ENCODE measurements at places on chromosomes 3 and 15.

- no peak for DNase-seq
Measured at GRCh38 chr3:144963810-144964209, 992.2 kb downstream of the DIPK2A start.

DNA sequence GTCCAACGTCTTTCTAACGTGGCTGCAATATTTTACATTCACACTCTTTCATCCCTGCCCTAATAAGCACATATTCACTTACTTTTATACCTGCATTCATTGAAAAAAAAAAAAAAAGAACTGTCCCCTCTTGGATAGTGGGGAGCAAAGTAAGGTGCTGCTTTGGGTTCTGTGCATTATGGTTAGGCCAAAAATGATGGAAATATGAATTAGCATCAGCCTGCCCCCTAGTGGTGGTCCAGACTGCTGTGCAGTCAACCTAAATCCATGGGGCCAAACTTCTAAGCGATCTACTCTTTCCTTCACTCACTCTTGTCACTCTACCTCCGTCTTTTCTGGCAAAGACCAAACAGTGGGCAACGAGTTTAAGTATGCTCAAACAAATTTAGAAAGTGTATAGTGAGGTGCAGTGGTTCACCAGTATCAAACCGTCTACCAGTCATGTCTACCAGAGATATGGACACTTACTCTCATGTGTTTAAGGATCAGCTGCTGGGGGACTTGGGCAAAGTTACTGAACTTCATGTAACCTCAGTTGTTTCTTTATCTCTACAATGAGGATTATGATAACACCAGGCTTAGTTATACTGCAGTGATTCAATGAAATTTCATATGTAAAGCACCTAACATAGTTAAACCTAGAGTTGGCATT is 61.5 kb upstream of the GRM7 start:
- DNase-seq: no peak

GRCh38 chr15:87347806-87348515 is 908.6 kb downstream of the NTRK3 start:
- DNase-seq: no peak

- no peak for DNase-seq
Measured at GRCh38 chr3:46924921-46925584, 47.5 kb downstream of the PTH1R start.

GRCh38 chr3:72155391-72156064 is 370.6 kb upstream of the PROK2 start:
- DNase-seq: no peak

GRCh38 chr15:76753771-76754170 is 151.4 kb downstream of the SCAPER start:
- DNase-seq: no peak

DNA sequence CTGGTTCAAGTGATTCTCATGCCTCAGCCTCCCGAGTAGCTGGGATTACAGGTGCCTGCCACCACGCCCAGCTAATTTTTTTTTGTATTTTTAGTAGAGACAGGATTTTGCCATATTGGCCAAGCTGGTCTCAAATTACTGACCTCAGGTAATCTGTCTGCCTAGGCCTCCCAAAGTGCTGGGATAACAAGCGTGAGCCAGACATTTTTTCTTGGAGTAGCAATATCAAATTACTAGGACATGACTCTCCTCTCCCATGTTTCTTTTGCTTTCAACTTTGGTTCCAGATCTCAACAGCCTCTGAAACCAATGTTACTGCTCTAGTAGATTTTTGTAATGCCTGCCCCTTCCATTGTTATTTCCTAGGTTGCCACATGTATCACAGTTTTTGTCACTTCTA is 462.0 kb downstream of the GBE1 start:
- DNase-seq: no peak

- no peak for DNase-seq
Measured at GRCh38 chr3:36989568-36989967, 3.4 kb downstream of the EPM2AIP1 start.

GRCh38 chr15:23708332-23708731 is 21.2 kb upstream of the NDN start:
- DNase-seq: no peak

GRCh38 chr3:32596909-32597369 is 26.3 kb upstream of the DYNC1LI1 start:
- DNase-seq: no peak

GRCh38 chr3:119360736-119361462 is 66.7 kb downstream of the ARHGAP31 start:
- DNase-seq: no peak

DNA sequence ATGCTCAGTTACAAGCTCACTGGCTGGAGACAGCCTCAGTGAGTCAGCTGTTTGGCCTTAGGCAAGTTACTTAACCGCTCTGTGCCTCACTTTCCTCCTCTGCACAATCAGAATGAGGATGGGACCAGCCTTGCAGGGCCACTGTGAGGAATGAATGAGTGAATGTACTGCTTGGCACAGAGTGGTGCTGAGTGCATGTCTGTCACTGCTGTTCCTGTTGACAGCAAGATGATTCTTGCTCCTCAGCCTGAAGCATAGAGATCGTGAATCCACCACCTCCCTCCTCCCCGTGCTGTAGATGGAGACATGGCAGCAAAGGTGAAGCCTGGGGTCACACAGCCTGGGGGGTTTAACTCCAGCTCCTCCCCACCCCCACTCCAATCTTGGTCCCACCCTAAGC is 14.6 kb upstream of the GRIP2 start:
- DNase-seq: no peak

DNA sequence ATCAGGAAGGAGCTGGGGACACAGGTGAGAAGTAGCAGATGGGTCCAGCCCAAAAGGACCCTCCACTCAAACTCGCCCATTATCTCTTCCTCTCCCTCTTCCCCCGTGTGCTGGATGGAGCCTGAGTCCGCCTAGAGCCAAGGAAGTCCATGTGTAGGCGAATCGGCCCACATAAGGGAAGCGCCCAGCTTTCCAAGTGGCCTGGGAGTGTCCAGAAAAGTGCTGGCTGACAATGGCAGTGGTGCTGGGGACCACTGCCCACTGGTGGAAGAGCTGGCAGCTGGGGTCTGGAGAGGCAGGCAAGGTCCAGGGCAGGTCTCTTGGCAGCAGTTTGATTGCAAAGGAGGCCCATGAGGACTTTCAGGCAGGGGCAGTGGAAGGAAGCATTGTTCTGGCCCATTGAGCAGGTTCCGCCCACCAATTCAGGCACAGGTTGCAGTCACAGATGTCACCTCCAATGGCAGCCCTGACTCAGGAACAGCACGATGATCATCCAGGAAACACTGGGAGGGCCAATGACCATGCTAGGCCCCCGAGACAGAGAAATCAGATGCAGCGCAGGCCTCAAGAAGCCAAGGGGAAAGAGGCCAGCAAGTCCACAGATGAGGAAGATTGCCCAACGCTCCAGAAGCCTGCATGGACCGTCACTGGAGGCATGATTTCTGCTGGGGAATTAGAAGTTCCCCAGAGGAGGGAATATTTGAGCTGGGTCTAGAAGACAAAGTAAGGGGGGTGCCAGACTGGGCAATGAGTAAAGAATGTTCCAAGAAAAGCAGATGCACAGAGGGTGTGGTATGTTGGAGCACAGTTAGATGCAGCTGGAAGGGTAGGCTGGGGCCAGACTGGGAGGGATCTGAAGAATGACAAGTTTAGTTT is 3.0 kb downstream of the MFGE8 start:
- DNase-seq: no peak

GRCh38 chr3:18507333-18507732 is 82.2 kb upstream of the SATB1 start:
- DNase-seq: no peak

GRCh38 chr15:75704618-75705017 is 8.0 kb downstream of the CSPG4 start:
- no peak for DNase-seq

DNA sequence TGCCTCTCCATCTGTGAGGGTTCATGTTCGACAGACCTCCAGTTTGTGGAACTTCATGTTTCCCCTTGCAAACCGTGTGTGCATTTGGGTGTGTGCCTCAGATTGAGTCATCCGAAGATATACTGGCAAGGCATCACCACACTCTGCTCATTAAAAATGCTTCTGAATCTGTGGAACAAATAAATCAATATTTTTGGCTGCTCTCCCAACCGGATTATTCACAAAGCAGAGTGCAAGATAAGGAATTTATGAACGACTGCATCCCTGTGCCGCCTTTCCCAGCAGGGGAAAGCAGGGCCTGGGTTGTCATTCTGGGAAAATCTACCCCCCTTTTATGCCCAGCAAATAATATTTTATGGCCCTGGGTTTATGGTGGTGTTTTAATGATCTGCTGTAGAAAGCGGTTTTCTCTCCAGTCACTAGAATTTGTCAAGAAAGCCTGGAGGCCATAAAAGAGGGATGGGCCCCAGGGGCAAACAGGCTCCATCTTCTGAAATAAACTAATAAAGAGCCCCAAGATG is 4.2 kb upstream of the WNT5A start:
- no peak for DNase-seq

- no peak for DNase-seq
Measured at GRCh38 chr3:171598990-171599389, 138.8 kb upstream of the TNIK start.

DNA sequence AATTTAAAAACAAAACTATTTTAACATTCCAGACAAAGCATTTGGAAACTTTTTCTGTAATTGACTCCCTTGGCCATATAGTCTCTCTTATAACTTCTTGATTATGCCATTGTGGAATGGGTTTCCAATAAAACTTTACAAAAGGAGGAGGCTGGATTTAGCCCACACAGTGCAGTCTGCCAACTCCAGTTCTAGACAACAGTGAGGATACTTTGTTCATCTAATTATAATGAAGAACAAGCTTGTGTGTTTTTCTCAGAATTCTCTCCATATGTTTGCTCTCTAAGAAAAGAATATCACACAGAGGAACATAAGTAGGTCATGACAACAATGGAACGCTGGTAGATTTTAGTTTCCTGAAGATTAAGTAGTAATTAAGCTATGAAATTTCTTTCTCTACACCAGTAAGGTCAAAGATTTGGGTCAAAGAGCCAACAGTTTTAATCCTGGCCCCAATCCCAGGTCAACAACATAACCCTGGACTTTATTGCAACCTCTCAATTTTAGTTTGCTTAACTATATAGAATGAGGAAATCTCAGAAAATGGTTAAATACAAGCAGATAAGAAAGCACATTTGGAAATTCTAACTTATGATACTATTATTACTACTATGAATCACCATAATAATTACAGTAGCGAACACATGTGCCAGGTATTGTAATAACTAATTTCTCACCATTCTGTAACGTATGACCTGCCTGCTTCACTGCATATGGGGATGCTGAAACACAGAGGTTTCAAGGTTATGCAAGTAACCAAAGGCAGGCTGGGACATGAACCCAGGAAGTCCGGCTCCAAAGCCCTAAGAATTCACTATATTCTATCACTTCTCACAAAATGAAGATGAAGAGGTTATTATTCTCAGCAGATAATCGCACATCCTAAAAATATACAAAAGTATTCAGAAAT is 65.7 kb downstream of the TJP1 start:
- DNase-seq: no peak

DNA sequence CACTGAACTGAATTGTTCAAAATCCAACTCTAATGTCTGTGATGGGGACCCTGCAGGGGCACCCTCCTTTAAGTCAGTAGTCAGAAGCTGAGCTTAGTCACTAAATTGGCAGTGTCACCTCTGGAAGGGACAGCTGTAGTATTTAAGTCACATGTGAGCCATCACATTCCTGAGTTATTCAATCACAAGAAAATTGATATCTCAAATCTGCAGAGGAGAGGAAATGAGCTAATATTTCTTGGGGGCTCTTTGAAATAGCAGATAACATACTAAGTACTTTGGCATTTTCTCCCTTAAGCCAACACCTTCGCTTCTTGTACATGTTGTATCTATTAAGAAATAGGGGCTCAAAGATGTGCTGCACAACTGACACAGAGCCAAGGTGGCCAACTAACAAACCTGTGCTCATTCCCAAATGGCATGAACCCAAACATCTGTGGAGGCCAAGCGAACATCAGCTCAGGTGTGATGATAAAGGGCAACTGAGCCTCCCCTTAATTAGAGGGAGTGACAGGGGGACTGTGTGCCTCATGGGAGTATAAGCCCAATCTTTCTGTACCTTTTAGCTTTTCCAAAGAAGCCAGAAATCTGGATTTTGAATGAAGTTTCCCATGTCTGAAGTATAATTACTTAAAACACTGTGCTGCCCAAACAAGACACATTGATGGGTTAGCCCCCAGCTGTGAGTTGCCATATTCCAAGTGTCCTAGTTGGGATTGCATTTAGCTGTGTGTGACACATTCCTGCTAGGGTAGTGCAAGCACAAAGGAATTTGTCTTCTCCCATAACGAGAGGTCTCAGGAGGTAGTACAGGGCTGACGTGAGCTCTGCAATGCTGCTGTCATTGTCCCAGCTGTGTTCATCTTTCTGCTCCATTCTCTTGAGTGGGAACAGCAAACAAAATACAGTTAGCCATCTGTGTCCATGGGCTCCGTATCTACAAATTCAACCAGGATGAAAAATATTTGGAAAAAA is 63.3 kb downstream of the ABHD5 start:
- DNase-seq: no peak

DNA sequence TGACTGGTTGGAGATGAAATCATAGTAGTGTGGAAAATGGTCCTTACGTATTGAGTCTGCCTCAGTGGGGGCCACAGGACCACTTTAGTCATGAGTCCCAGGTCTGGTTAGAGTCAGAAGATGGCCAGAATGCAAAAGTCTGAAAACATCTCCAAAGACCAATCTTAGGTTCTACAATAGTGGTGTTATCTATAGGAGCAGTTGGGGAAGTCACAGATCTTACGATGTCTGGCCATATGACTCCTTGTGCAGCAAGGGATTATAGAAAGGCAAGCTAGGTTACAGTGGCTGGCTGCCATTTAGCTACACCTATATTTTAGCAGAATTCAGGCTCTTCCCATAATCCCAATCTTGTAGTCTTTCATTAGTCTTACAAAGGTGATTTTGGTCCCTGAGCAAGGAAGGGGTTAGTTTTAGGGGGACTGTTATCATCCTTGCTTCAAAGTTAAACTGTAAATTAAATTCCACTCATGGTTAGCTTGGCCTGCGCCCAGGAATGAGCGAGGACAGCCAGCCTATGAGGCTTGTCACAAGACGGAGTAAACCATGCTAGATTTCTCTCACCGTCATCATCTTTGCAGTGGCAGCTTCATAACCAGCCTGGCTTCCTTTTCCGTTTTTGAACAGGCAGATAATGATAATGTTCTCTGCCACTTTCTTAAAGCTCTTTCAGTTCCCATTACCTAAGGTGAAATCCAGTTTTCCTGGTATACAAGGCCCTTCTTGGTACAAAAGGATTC is 134.1 kb downstream of the VPS8 start:
- no peak for DNase-seq

DNA sequence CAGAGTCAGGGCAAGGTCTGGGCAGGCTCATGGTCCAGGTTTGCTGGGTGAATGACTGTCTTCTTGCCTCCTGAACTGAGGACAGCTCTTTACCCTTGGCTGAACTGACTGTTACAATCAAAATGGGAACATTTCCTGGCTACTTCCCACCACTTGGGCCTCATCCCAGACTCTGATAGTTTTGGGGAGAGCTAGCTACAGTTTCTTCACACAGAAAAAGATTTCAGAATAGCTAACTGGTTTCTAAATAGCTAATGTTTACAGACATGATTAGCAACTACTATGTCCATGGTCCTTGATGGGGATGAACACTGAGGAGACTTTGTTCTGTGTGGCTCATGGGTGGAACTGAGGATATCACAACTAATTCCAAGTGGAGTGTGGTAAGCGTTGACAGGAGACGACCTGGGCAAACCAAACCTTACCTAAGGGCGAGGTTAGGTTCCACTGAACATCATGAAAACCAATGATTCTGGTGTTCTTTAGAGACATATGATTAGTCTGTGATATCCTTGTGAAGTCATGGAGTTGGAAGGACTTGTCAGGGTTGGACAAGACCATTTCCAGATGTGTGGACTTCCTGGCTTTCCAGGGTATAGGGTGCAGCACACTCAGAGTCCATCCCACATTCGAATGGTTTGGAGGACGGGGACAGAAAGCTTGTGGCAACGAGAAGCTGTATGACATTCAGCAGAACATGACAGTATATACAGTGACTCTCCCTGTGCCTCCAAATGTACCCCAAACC is 7.3 kb downstream of the ALPK3 start:
- DNase-seq: no peak

Measured in activated T-cell treated with anti-CD3 and anti-CD28 coated beads, Interleukin-2, amount 50 U/mL, for 24 hours (primary cell).